ENCODE measurements at places on chromosomes 5 and 9.
A peak's percentile ranks its signal among the peaks of the same experiment; 100 is the strongest.

DNA sequence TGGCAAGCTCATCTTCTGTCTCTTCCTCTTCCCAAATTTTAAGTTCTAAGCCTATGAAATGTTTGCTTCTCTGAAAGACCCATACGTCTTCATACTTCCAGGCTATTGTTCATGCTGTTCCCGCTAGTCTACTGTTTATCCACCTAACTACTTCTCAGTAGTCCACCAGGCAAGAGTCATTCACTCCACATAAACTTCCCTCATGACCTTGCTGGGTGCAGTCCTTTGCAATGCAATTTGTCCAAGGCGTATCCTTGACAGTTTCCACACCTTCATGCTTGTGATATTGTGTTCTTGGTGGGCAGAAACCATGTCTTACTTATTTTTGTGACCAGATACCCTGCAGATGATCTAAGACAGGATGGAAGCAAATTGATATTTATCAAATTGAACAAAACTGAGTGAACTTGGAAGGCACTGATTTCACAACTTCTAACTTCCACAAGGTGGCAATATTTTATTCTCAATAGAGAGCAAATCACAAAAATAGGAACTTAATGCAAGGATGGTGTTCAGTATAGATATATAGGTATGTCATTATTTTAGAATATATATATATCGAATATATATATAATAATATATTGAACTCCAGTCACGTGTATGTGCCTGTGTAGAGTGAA, 30.3 kb downstream of the TYRP1 start:
- peak; percentile 30 for DNase-seq

GRCh38 chr5:624118-624950, 12.2 kb downstream of the CEP72 start:
- no peak for DNase-seq

- DNase-seq = no peak
Measured at GRCh38 chr5:169950333-169950732, 30.0 kb downstream of the INSYN2B start.

DNA sequence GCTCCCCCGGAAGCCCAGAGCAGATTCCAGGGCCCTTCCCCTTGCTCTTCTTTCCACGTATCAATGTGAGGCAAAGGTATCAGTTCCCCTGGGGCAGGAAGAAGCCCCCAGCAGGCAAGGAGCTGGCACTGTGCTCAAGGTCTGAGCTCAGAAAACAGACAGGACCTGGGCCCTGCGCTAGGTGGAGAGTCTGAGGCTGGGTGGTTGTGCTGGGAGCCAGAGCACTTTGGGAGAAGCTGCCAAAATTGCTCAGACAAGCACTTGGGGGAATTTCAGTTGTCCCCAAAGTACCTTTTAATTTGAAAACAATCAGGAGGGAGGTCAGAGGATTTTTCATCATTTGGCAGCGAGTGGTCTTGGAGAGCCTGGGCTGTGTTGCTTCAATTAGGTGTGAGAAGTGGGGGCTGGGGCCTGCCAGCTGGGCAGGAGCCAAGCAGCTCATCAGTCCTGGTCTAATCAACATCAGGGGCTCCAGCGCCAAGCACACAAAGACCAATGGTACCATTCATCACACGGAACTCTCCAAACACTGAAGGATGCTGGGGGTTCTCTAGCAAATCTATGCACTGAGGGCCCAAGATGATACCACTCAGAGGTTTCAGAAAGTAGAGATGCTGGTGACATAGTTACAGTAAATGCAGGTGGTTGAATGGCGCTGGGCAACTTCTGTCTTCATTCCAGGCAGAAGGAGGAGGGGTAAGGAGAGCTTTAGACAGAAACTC, 176.5 kb downstream of the SNX18 start:
- no peak for DNase-seq

DNA sequence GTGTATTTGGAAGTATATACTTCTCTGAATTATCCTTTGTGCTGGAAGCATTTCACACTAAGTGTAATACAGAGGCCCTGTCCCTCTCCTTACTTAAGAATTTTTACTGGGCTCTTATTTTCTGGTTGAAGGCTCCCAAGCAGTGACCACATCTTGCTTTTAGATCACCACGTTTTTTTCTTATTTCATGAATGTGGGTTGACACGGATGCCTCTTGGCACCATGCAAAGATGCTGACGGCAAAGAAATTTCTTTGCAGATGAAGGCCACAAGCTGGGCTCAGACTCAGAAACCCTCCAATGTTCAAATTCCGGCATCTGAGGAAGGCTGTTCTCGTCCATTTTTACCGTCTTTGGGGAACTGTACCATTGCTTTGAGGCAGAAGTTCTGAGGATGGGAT, 168.5 kb downstream of the HMHB1 start:
- DNase-seq = no peak

- DNase-seq = no peak
Measured at GRCh38 chr9:5549658-5550650, 39.6 kb downstream of the PDCD1LG2 start.

DNA sequence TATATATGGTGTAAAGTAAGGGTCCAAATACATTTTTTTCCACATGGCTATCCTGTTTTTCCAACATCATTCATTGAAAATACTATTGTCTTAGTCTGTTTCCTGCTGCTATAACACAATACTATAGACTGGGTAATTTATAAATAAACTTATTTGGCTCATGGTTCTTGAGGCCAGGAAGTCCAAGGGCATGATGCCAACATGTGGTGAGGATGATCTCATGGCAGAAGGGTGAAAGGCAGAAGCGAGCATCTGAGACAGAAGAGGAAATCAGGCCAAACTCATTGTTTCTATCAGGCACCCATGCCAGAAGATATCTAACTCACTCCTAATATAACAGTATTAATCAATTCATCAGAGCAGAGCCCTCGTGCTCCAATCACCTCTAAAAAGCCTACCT, 42.6 kb downstream of the ANKRD55 start:
- peak; percentile 39 for DNase-seq

Measured in RCC 7860 (cell line).